Activated naive CD8-positive, alpha-beta T cell treated with anti-CD3 and anti-CD28 coated beads for 36 hours (primary cell): ENCODE measurements at places on chromosomes 3 and 15. TPM values are rescaled to one million over a fixed set of nuclear protein-coding genes. Genes with fewer than 3 reads are reported as not detected.

- DNase-seq = no peak
Measured at GRCh38 chr3:152232679-152233078, 36.0 kb upstream of the MBNL1 start.

- no peak for DNase-seq
Measured at GRCh38 chr3:120092474-120092873, 1.8 kb downstream of the GSK3B start.

STRIT1 gene
- not detected for total RNA-seq

ADGRG7 gene
- total RNA-seq = not detected

DNA sequence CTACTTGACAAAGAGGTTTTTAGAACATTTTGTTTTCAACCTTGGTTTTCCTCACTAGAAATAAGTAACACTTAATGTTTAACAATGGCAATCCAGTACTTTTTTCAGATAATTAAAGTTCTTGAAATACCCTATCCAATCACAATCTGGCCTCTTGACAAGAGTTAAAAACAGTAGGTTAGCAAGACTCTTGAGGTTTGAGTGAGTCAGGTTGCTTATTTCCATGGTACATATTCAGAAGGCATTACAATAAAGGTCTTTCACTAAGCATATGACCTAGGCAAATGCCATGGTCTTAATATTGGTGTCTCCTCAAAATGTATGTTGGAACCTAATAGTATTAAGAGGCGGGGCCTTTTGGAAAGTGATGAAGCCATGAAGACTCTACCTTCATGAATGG lies 5.6 kb downstream of the SUCNR1 start:
- DNase-seq = no peak

DNA sequence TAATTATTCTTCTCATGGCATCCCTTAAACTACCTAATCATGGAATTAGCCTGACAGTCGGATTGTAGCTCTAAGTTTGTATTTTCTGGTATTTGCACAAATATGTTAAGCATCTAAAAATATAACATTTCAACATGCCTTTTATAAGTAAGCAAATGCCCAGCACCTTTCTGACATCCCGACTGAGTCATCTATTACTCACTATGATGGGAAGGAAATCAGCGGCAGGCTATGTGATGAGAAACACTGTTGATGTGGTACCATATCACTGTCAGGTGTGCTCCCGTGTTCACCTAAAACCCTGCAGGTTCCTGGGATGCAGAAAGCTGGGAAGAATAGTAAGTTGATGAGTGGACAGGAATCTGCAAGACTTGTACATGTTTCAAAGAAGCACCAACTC lies 367.8 kb upstream of the IL12A start:
- no peak for DNase-seq

GRCh38 chr3:126897943-126898342 lies 85.0 kb upstream of the PLXNA1 start:
- no peak for DNase-seq

GRCh38 chr15:48413304-48413703 lies 82.1 kb downstream of the DUT start:
- DNase-seq = no peak

DNA sequence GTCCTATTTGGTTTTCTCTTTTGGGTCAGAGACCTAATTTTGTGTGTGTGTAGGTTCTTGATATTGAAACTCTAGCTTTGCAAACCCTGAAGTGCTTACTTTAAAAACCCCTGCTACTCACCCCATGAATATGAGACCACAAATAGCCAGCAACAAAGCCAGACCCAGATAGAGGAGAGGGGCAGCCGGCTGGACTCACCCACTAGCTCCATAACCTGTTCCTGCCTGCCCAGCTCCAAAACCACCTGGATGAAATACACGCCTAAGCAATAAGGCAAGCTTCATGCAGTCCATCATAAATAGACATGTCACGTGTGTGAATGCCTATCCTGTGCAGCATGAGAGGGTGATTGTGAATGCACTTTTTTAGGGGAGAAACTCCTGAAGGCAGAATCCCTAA lies 3.7 kb upstream of the TXNRD3 start:
- no peak for DNase-seq

CHSY1 gene
- 37.0 TPM for total RNA-seq

GRCh38 chr3:151538456-151539393 lies 77.9 kb upstream of the IGSF10 start:
- DNase-seq = no peak
